ENCODE measurements at places on chromosomes 5 and 9.
A peak's percentile ranks its signal among the peaks of the same experiment; 100 is the strongest.

- peak; percentile 42 for DNase-seq
Observed at GRCh38 chr5:72494623-72495124, 12.5 kb downstream of the ZNF366 start.

DNA sequence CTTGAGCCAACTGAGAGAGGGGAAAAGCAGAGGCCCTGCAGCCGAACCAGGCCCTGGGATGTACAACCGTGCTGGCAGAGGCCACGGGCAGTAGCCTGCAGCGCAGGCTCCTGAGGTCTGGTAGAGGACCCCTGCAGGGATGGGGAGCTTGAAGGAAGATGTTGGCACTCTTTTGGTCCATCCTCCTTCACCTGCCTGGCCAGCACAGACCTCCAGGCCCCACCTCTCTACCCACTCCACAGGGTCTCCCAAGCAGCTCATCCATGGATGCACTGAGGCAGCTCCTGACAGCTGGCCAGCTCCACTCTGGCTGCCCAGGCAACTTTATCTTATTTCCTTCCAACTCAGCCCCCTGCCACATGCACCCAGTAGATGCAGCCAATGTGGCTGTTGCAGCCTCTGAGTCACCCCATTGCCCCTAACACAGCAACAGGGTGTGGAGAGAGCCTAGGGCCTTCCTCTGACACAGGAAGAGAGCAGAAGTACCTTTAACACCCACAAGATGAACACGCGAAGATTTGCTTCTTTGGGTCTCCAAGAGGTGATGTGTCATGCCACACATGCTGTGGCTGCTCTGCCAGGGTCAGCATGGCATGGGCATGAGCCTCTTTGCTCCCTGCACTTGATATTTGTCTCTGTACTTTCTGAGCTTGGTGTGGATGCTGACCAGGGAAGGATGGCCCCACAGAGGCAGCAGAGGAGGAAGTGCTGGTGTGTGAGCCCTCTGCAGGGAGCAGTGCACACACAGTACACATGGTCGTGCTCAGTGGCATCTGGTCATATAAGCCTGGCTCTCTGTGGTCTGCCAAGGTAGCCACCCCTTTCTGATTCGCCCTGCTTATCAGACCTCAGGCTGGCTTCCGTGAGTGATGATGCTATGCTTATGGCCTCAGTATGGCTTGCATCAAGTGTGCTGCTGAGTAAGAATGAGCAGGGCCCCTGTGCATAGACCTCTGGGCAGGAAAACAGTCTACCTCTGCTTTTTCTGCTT, 117.2 kb downstream of the NRG2 start:
- DNase-seq = no peak

DNA sequence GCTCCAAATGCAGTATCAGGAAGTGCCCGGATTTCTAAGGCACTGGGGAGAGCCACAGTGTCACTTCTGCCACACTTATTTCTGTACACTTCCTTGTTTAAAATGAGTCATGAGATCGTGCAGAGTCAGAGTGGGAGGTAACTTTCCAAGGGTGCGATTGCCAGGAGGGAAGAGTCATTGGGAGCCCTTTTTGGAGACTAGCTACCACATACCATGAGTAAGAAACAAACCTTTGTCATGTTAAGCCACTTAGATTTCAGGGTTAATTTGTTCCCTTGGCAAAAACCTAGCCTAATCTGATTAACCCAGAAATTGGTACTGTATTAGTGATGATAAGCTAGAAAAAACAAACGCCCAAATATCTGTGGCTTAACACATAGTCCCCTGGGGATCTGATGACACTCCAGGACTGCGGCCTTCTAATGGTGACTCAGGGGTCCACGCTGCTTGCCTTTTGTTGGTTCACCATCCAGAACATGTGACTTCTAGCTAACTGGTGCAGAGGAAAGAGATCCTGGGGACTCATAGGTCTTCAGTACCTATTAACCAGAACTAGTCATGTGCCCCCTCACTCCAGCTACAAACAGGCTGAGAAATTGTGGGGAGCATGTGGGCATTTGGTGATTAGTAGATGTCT, 48.6 kb upstream of the TLE1 start:
- peak; percentile 98 for DNase-seq

DNA sequence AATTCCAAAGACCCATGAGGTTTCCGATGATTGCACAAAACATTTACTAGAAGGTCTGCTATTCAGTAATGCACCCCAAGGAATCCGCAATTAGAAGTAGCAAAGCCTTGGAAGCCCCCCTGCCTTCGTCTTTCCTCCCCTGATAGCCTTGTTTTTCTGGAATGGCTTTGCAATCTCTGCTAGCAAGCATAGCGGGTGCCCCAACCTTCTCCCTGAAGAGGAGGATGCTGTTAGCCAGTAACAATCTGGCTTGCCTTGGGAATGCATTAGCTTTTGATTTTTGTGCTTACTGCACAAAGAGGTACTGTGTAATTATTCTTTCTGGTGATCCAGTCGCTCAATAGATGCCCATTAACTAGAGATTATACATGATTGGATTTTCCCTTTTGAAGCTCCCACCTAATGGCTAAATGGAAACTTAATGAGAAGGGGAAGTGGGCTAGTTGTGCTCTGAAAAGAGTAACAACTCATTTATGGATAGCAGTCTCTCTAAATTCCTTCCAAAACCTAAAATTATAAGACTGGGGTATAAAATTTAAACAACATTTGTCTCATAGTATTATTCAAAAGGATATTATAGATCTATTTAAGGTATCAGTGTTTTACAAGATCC, 91.6 kb downstream of the FBXW11 start:
- DNase-seq = no peak

DNA sequence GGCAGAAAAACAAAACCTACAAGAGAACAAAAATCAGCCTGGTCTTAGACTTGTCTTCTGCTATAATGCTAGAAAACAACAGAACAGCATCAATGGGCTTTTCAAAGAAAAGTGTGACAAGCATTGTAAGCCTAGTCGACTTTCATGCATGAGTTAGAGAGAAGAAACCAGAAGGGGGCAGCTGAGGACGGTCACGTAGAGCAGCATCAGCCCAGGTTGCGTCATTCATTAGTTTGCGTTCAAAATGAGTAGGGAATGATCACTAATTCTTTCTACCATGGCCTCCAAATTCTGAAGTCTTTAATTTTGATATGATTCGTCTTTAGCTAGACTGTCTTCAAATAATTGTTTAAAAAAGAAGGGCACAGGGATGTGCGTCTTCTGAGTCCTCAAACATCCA, 4.7 kb upstream of the ISCA1 start:
- DNase-seq = peak; percentile 64

GRCh38 chr5:168151041-168151440, 140.4 kb upstream of the WWC1 start:
- no peak for DNase-seq

- DNase-seq = no peak
Observed at GRCh38 chr9:126534431-126535186, 79.1 kb upstream of the LMX1B start.

- DNase-seq = no peak
Observed at GRCh38 chr9:96509848-96510247, 59.9 kb downstream of the HABP4 start.

DNA sequence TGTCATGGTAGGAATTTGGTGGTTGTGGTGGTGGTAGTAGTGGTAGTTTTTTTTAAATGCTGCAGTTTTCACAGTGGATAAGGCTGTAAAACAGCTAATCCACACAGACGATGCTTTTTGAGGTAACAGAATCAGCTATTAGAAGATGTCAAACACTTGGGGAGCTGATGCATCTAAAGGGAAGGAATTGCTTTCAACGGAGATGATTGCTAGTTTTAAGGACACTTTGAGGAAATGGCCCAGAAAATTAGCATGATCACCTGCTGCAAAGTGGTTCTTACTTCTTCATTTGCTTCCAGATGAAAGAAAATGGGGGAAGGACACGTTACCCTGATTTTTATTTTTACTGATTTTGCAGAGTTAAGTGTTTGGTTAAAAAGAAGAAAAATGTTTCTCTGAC, 178.2 kb upstream of the ATP10B start:
- no peak for DNase-seq

DNA sequence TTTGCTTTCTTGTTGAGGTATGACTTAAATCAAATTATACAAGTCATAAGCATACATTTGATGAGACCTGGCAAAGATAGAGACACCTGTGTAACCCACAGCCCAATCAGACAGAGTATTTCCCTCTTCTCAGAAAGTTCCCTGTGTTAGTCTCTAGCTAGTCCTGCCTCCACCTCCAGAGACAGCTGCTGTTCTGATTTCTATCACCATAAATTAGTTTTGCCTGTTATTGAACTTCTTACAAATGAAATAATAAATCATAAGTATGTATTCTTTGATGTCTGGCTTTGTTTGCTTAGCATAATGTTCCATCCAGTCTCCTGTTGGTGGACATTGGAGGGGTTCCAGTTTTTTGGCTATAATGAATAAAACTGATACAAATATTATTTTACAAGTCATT, 194.5 kb downstream of the ICE1 start:
- no peak for DNase-seq

DNA sequence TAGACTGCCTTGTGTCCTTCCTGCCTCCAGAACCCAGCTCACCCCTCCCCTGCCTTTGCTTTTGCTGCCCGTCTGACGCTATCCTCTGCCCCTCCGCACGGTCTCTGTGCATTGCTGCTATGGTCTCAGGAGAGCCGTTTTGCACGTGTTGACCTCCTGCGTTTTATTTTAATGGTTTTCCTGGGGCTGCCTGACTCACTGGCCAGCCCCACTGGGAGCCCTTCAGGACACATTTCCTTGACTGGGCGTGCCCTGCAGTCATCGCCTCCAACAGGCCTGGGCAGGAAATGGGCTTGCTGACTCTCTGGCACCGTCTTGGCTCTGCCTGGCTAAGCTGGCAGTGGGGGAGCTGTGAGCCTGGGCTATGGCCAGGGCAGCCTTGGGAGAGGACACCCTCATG, 17.9 kb upstream of the ASS1 start:
- peak; percentile 71 for DNase-seq

DNA sequence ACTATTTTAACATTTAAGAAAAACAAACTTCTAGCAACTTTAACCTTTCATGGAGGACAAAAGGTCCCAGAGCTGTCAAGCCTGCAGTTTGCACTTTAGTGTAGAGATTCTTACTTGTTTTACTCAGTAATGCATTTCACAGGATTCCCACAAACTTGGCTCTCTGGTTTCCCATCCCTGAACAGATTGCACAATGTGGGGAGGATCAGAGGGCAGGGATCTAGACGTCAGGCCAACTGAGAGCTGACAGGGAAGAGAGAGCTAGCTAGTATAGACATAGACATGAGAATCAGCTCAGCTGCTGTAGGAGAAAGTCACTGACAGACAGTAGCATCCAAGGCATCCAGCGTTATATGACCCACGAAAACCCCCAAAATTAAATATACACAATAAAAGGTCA, 20.9 kb upstream of the BNIP1 start:
- peak; percentile 5 for DNase-seq

- peak; percentile 51 for DNase-seq
Observed at GRCh38 chr5:168291342-168291963, at the start of gene WWC1. TSS of gene WWC1 (plus strand) at chr5:168291645. CDS start at chr5:168292153, 508 bp downstream.

GRCh38 chr5:91281401-91281800, 101.7 kb downstream of the ARRDC3 start:
- DNase-seq = peak; percentile 83

DNA sequence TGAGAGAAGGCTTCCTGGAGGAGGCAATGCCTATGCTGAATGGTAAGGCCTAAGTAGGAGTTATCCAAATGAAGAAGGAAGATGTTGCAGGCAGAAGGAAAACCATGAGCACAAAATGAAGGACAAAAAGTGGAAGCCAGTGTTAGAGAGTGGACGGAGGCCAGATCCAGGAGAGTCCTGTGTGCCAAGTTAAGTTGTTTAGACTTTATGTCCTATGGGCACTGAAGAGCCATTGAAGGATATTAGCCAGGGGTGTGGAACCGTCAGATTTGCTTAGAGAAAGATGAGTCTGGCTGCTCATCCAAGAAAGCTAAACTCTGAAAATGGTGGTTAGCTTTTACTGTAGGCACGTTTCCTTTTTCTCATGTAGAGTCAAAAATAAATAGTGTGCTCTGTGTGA, 254.7 kb downstream of the ADAMTSL1 start:
- DNase-seq = no peak

DNA sequence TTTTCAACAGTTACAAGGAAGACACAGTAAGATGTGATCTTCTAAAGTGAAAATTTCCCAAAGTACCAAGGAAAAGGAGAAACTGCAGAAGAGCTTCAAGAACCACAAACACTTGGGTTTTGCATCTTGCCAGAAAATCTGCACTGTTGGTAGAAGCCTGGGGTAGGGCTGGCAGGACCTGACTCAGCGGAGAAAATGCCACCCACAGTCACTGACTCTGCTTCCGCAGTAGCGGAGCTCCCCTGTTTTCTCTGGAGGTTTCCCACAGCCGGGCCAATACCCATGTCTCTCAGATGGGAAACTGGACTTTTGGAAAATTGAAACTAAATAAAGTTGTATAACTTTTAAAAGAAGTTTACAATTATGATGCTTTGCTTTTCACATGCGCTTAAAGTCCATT, 104.2 kb downstream of the MEF2C start:
- DNase-seq = peak; percentile 20

DNA sequence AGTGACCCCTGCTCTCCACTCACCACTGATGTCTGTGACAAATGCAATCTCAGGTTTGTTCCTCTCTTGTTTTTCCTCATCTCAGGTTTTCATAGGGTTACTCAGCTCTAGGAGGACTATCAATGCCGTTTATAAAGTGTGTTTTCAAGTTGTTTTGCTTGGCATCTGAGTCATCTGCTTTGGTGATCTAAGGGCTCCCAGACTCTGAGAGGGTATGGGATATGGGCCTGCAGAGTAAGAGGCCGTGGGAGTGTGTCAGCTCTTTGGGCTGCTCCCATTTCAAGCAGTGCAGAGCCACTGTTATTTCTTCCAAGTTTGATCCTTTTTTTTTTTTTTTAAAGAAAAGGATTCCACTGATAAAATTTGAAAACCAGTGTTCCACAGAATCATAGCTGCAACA, 46.3 kb downstream of the NNT start:
- DNase-seq = peak; percentile 46

- no peak for DNase-seq
Observed at GRCh38 chr9:2833096-2833495, 10.8 kb downstream of the PUM3 start.

DNA sequence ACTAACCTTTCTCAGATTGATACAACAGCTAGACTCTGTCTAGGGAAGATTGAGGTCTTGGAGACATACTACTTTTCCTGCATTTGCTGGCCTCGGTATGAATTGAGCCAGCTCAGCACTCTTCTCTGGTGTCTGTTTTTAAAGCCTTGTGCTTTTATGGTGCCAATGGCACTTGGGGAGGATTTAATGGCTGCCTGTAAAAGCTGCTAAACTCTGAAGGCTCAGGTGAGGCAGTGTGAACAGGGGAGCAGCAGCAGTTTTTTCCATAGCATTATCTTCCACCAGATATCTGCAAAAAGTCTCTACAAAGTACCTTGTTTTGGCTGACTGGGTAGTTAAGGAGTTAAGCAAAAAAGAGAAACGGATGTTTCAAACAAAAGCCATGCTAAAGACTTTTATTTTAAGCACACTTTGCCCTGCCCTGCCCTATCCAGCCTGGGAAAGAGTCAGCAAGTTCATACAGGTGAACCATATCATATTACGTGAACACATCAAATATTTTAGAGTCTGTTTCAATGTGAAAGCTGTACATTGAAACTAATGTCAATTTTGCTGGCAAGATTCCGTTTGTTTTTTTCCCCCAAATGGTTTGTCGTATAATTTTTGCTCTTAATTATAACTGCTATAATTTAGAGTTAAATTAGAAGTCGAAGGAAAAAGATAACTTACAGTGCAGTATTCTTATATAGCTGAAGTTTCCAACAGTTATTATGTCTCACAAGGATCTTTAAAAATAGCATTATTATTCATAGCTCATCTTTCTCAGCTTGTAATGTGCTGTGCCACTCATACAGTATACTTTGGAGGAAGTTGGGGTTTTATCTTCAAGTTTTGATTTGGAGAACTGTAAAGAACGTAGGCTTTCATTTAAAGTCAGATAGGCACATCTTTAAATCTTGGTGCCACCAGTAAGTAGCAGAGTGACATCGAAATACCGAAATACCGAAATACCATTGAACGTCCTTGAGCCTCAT, 424.1 kb upstream of the CD180 start:
- DNase-seq = no peak

Data from fibroblast of skin of right biceps (primary cell).